ENCODE measurements at places on chromosomes 6 and 20.

GRCh38 chr6:37020381-37020780, 14.9 kb downstream of the FGD2 start:
- no peak for DNase-seq

- DNase-seq, result no peak
Measured at GRCh38 chr6:119024111-119024510, 54.4 kb downstream of the FAM184A start.

DNA sequence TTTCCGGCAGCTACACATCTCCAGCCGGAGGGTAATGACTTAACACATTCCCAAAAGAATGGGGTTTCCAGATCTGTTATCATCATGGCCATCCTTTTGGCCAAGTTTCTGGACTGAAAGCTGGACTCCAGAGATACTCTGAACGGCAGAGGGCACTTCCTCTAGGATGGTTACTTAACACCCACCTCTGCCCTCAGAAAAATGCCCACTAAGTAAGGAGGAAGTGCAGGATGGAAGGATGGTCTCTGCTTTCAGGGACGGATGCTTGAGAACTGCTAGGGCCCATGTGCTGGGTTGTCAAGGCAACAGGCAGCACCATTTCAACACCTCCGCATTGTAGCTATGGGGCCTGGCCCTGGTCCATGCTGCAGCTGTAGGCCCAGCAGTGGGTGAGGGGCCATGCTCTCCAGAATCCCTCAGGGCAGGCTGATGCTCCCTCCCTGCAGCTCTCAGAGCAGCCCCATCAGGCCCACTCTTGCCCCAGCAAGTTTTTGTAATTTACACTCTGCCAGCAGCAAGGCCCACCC, 16.5 kb upstream of the TGM3 start:
- no peak for DNase-seq

DNA sequence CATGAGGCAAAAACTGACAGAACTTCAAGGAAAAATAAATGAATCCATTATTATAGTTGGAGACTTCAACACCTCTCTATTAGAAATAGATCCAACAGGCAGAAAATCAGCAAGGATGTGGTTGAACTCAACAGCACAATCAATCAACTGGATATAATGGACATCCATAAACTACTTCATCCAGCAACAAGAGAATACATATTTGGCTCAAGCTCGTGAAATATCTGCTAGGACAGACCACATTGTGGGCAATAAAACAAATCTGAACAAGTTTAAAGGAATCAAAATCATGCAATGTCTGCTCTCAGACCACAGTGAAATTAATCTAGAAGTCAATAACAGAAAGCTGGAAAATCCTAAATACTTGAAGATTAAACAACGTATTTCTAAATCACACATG, 362.6 kb downstream of the CD109 start:
- DNase-seq, result no peak

DNA sequence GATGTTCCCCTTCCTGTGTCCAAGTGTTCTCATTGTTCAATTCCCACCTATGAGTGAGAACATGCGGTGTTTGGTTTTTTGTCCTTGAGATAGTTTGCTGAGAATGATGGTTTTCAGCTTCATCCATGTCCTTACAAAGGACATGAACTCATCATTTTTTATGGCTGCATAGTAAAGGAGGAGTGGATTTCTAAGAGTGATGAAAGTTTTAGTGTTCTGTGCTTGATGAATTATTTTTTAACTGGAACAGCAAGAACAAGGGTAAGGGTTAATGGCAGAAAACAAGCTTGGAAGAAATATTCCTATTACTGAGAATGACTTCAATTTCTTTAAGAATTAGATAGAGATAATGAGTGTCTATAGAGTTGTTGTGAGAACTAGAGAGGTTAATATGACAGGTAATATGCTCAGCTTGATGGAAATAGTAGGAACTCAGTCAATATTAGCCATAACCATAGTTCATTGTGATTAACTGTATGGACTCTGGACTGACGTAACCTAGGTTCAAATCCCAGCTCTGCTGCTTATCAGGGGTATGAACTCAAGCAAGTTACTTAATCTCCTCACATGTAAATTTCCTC, 190.0 kb downstream of the RPS12 start:
- no peak for DNase-seq

- no peak for DNase-seq
Measured at GRCh38 chr20:36121981-36122930, 32.3 kb upstream of the EPB41L1 start.
